Activated CD4-positive, alpha-beta T cell treated with anti-CD3 and anti-CD28 coated beads for 1 hour (primary cell): ENCODE measurements at places on chromosomes 4 and X.

GRCh38 chr4:15262396-15262795, 165.4 kb upstream of the C1QTNF7 start:
- DNase-seq = no peak

- DNase-seq = no peak
Measured at GRCh38 chr4:182425302-182425701, 182.1 kb downstream of the TENM3 start.

DNA sequence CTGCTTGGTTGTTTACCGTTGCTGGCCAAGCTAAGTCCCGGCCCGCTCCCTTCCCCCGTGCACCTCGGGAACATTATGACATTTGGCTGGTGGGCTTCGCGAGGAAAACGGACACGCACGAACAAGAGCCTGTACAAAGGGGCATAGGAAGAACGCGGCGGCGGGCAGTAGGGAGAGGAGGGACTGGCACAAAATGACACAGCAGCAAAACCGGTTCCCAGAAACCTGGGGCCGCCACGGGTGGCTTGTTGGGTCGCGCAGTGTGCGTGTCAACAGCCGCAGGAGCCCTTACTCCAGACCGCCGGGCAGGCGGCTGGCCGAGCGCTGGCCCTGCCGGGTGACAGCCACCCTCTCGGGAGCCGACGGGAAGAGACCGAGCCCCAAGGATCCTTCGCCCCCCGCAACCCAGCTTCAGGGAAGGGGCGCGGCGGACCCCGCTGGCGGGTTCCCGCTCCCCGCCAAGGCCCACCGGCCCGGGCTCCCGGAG, 1.6 kb upstream of the LIN54 start:
- DNase-seq = peak; percentile 12

- DNase-seq = no peak
Measured at GRCh38 chr4:124997991-124998390, 285.5 kb upstream of the ANKRD50 start.

DNA sequence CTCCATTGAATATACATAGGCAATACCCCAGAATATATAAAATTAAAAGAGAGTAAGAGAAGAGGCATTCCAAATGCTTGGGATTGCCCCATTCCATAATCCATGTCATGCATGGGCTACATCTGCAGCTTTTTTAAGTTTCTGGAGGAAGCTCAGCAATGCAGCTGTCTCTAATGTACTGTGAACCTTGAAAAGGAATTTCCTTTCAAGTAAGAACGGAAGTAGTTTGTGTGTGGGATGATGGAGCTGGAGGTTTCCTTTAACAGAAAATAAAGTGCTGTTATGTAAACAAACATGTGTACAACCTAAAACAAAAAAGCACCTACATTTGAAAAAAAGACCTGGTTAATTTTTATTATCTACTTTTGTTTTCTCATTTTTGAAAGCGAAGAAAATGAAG, 303.5 kb downstream of the BMPR1B start:
- no peak for DNase-seq

- no peak for DNase-seq
Measured at GRCh38 chr4:111453216-111453615, 692.0 kb upstream of the FAM241A start.
